ENCODE measurements at places on chromosomes 6 and 20.

DNA sequence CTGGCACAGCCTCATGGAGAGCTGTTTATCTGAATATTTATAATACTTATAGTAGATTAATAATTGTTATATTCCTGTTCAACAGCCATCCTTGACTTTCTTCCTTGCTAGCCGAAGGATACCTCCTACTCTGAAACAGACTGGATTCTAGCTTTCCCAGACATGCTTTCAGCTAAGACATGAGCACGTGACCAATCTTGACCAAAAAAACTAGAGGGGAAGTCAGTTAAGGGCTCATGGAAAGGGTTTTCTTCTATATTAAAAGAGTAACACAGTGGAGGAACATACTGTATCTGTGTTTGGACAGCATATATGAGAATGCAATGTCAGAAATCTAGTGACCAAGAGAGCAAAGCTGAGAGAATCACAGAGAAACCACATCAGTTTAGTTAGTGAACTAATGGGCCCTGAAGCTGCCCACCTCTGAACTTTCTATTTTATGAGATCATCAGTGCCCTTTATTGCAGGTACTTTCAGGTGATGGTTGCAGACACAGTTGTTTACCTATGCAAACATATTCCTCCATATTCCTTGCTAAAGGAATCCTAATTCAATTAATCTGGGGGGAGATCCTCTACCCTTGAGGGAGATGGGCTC, 140.4 kb upstream of the SLC24A3 start:
- H3K27ac ChIP-seq = no peak overlapping the region
- DNase-seq = no peak
- no peaks in the 10 kb centered on the region for H3K36me3 ChIP-seq
- H3K27me3 ChIP-seq = no peaks in the 10 kb centered on the region

DNA sequence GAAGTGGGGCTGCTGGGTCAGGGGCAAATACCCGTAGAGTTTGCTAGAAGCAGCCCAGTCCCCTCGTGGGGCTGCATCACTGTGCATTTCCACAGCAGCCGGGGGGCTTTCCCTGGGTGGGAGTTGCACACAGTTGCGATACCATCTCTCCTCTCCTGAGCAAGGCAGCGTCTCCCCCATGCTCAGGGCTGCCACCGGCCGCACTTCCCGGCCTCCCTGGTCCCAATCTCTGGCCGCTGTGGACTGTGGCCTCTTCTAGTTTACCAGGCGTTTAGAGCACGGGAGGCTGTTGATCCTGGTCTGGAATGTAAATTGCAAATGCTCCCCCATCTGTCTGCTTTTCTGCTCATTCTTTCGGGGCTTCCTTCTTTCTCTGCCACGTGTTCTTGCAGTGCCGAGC, 31.1 kb downstream of the OSBPL2 start:
- DNase-seq = no peak
- H3K27me3 ChIP-seq = no peaks in the 10 kb centered on the region
- no peak overlapping the region for H3K4me3 ChIP-seq

GRCh38 chr6:66526061-66526460, 819.0 kb upstream of the EYS start:
- H3K4me3 ChIP-seq = no peak overlapping the region
- no peaks in the 10 kb centered on the region for H3K27me3 ChIP-seq
- no peaks in the 10 kb centered on the region for H3K4me1 ChIP-seq
- no peaks in the 10 kb centered on the region for H3K36me3 ChIP-seq
- DNase-seq = no peak

DNA sequence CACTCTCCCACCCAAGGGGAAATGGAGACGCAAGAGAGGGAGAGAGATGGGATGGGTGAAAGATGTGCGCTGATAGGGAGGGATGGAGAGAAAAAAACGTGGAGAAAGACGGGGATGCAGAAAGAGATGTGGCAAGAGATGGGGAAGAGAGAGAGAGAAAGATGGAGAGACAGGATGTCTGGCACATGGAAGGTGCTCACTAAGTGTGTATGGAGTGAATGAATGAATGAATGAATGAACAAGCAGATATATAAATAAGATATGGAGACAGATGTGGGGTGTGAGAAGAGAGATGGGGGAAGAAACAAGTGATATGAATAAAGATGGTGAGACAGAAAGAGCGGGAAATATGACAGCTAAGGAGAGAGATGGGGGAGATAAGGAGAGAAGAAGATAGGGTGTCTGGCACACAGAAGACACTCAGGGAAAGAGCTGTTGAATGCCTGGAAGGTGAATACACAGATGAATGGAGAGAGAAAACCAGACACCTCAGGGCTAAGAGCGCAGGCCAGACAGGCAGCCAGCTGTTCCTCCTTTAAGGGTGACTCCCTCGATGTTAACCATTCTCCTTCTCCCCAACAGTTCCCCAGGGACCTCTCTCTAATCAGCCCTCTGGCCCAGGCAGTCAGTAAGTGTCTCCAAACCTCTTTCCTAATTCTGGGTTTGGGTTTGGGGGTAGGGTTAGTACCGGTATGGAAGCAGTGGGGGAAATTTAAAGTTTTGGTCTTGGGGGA, 754 bp downstream of the TNF start:
- no peak for DNase-seq
- H3K4me1 ChIP-seq = peaks cover 5% of the 10 kb centered on the region

GRCh38 chr6:110587328-110587727, 110.9 kb upstream of the SLC22A16 start:
- H3K27ac ChIP-seq = no peak overlapping the region
- no peaks in the 10 kb centered on the region for H3K27me3 ChIP-seq
- no peaks in the 10 kb centered on the region for H3K4me1 ChIP-seq
- H3K4me3 ChIP-seq = no peak overlapping the region
- H3K36me3 ChIP-seq = no peaks in the 10 kb centered on the region
- DNase-seq = no peak

DNA sequence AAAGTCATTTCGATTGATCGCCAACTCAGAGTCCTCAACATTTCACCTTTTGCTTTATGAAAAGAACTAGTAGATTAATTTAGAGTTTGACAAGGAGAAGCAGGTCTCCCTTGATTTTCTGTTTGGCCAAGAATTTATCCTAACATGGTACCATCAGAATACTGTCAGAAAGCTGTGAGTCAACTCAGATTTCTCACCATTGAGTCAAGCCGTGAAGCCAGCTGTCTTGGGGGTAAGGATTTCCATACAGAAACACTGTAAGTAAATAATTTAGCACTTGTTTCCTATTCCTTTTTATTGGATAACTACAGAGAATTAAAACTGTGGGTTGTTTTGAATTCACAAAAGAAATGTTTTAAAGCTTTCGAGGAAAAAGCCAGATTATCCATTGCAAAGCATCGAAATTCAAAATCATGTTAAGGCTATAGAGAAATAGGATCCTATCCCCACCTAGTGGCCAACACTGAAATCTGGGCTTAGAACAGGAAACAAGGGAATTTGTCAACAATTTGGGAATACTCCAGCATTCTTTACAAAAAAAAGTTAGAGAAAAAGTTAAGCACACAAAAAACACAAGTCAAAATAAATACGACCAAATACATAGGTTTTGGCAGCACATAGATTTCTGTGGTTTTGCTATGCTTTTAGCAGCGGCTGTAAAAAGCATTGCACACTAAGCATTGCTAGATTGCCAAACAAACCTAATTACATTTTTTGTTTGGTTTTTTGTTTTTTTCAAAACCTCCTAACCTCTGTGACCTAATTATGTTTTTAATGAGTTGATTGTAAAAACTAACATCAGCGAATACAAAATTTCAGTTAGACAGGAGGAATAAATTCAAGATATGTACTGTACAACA, 44.2 kb downstream of the COL11A2 start:
- no peak overlapping the region for H3K27ac ChIP-seq
- H3K4me3 ChIP-seq = no peak overlapping the region
- H3K4me1 ChIP-seq = no peaks in the 10 kb centered on the region
- no peaks in the 10 kb centered on the region for H3K36me3 ChIP-seq
- no peaks in the 10 kb centered on the region for H3K27me3 ChIP-seq
- no peak for DNase-seq

- no peak overlapping the region for H3K4me3 ChIP-seq
- DNase-seq = no peak
- no peaks in the 10 kb centered on the region for H3K27me3 ChIP-seq
- H3K27ac ChIP-seq = no peak overlapping the region
- H3K36me3 ChIP-seq = no peaks in the 10 kb centered on the region
- no peaks in the 10 kb centered on the region for H3K4me1 ChIP-seq
These were observed 506.8 kb upstream of the CITED2 start for GRCh38 chr6:139881236-139881635.

GRCh38 chr6:105603788-105604586, 201.1 kb upstream of the PREP start:
- H3K4me1 ChIP-seq = peaks cover 53% of the 10 kb centered on the region
- H3K4me3 ChIP-seq = no peak overlapping the region
- no peak for DNase-seq
- peak overlapping the region; percentile 51 for H3K27ac ChIP-seq

- H3K27me3 ChIP-seq = no peaks in the 10 kb centered on the region
- peaks cover 12% of the 10 kb centered on the region for H3K36me3 ChIP-seq
- H3K4me3 ChIP-seq = no peak overlapping the region
- DNase-seq = no peak
- no peak overlapping the region for H3K27ac ChIP-seq
These were observed 48.2 kb upstream of the FAM83C start for GRCh38 chr20:35340436-35340835.

DNA sequence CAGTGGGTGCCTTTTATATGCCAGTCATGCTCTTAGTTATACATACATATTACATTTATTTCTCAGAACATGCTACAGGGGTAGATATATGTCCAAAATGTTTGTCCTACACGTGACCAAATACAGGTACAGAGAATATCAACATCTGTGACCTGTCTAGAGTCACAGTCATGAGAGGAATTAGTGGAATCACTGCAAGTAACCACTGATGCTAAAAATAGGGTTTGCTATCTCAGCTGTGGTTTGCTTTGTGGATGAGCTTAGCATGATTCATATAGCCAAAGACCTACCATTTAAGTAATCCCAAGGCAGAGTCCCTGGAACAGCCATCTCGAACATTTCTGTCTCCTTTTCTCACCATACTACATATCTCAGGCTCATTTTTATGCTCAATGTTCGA, 32.3 kb downstream of the GSTA3 start:
- H3K27ac ChIP-seq = no peak overlapping the region
- H3K4me1 ChIP-seq = peaks cover 6% of the 10 kb centered on the region
- no peaks in the 10 kb centered on the region for H3K27me3 ChIP-seq
- no peaks in the 10 kb centered on the region for H3K36me3 ChIP-seq
- DNase-seq = no peak
- no peak overlapping the region for H3K4me3 ChIP-seq

GRCh38 chr6:35454391-35455110, 2.4 kb downstream of the FANCE start:
- H3K27ac ChIP-seq = peak overlapping the region; percentile 21
- H3K27me3 ChIP-seq = no peaks in the 10 kb centered on the region
- peaks cover 39% of the 10 kb centered on the region for H3K4me1 ChIP-seq

- DNase-seq = no peak
- no peak overlapping the region for H3K27ac ChIP-seq
- no peaks in the 10 kb centered on the region for H3K27me3 ChIP-seq
- no peak overlapping the region for H3K4me3 ChIP-seq
These were observed 293.7 kb upstream of the SULF2 start for GRCh38 chr20:48079028-48079427.

- H3K36me3 ChIP-seq = peaks cover 16% of the 10 kb centered on the region
- DNase-seq = no peak
- H3K27ac ChIP-seq = no peak overlapping the region
- H3K4me3 ChIP-seq = no peak overlapping the region
- no peaks in the 10 kb centered on the region for H3K27me3 ChIP-seq
- no peaks in the 10 kb centered on the region for H3K4me1 ChIP-seq
These were observed 63.0 kb downstream of the RIPOR2 start for GRCh38 chr6:24872779-24873178.

DNA sequence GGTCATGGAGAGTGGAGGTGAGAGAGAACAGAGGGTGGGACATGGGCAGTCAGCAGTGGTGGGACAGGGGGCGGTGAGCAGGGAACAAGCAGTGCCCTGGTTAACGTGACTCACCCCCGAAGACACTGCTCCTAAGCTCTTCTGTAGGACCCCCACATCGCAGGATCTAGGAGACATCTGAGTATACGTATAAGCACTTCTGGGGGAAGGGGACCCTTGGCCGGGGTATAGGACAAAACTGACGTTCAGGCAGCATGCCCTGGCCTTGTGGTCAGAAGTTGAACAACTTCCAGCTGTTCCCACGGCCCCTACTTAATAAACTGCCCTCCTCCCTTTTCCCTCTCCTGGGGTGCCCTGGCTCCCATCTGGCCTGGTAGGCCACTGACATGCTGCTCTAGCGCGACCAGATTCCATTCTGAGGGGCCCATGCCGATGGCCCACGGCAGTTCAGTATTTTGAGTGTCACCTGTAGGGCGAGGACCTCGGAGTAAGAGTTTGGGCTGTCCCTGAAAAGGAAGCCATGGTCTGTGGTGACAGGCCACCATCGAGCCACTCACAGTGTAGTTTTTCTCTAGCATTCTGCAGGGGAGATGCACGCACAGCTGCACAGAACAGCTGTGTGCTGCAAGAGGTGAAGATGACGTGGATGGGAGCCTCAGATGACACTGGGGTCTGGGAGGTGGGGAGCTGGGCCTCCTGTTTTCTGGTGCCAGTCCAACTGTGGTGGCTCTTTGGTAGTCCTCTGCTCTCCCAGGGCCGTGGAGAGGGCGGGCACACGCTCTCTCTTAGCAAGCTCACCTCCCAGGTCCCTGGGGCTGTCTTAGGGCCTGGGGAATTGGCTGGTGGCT, 38.4 kb downstream of the PPP1R3G start:
- H3K27ac ChIP-seq = no peak overlapping the region
- H3K4me3 ChIP-seq = no peak overlapping the region
- no peak for DNase-seq
- H3K27me3 ChIP-seq = no peaks in the 10 kb centered on the region
- no peaks in the 10 kb centered on the region for H3K36me3 ChIP-seq

- no peak for DNase-seq
- H3K4me3 ChIP-seq = no peak overlapping the region
- H3K4me1 ChIP-seq = no peaks in the 10 kb centered on the region
- no peak overlapping the region for H3K27ac ChIP-seq
- no peaks in the 10 kb centered on the region for H3K36me3 ChIP-seq
- H3K27me3 ChIP-seq = no peaks in the 10 kb centered on the region
These were observed 306.2 kb upstream of the ZFP64 start for GRCh38 chr20:52497731-52498130.

- H3K27me3 ChIP-seq = no peaks in the 10 kb centered on the region
- DNase-seq = no peak
- no peaks in the 10 kb centered on the region for H3K4me1 ChIP-seq
- no peaks in the 10 kb centered on the region for H3K36me3 ChIP-seq
These were observed 306.5 kb upstream of the SPTLC3 start for GRCh38 chr20:12702312-12702711.
